ENCODE measurements at places on chromosomes 4 and X. TPM values are rescaled to one million over a fixed set of nuclear protein-coding genes. Genes with fewer than 3 reads are reported as not detected.

SMIM14 gene
- total RNA-seq, result 56.0 TPM

SMIM10 gene
- 0.37 TPM for total RNA-seq

MID2 gene
- 5.8 TPM for total RNA-seq

CPZ gene
- total RNA-seq, result not detected

HPGDS gene
- not detected for total RNA-seq

TIGD4 gene
- 0.36 TPM for total RNA-seq

PARM1 gene
- total RNA-seq, result 7.8 TPM

SSX4B gene
- not detected for total RNA-seq

RAB40AL gene
- 0.34 TPM for total RNA-seq

EREG gene
- total RNA-seq, result not detected

SHROOM3 gene
- total RNA-seq, result 1.1 TPM

ZNF711 gene
- 7.0 TPM for total RNA-seq
